ENCODE measurements at places on chromosomes 6 and 20.

DNA sequence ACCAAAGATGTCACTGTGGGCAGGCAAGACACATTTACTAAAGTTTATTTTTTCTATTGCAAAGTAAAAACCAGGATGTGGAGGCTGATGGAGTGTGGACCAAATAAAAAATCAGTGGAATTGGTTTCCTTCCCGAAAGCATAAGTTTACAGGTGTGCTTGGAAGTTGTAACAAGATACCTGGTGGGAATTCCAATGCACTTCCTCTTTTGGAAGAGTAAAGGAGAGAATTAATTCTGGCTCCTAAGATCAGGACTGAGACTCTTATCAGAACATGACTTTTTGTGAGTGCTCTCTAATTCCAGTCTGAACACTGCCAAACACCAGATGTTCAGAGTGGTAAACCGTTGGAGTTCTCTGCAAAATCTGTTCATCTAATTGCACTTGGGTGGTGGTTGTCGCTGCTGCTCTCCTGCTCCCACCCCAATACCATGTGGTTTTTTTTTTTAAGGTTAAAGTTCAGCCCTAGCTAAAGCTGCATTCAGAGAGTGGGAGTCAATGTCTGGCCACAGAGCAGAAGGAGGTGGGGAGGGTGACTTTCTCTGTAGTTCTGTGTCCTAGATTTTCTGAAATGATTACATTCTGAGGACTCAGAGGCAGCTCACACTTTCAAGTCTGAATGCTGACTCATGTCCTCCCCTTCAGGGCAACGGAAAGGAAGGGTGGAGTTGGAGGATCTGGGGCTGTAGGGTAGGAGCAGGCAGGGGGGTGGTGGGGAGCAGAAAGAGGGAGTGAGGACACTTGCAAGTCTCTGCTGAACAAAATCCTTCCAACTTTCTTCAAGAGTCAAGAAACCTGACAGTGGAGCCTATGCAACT, 275.8 kb upstream of the PRDM1 start:
- peak; percentile 6 for DNase-seq

- DNase-seq = no peak
Observed at GRCh38 chr20:61810738-61811135, 254.9 kb downstream of the TAF4 start.

DNA sequence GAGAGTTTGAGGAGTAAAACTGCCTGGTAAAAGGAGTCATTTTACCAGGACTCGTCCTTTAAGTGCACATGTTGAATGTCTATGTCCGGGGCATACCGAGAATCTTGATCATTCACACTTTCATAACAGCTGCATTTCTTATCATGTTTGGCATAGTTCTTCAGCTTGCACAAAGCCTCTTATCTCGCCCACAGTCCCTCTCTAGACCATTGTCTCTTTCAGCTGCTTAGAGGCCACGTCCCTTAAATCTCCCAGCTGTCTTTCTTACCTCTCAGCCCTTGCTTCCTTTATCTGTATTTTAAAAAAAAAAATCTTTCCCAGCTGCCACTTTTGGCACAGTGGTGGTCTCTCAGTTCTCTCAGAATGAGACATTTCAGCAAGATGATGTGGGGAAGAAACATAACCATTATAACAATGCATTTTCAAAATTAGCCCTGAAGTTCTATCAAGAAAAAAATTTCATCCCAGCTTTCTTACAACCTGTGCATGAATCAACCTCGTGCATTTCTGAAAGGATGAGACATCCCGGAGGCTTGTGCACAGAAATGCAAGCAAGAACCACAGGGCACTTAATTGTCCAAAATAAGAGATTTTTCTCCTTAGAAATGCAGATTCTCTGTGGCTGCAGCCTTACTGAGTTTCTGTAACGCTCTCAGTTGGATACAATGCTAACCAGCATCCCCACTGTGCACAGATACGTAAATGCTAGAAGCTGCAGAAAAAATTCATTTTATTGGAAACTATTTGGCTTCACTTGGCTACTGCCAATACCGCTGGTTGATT, 24.2 kb downstream of the RBM24 start:
- DNase-seq = no peak

GRCh38 chr20:57860576-57860975, 150.8 kb upstream of the PMEPA1 start:
- DNase-seq = no peak

GRCh38 chr20:17419479-17420041, 111.6 kb downstream of the BFSP1 start:
- no peak for DNase-seq

GRCh38 chr6:152086223-152086873, 278.9 kb downstream of the ESR1 start:
- DNase-seq = no peak

GRCh38 chr6:4017058-4017739, 61.7 kb downstream of the FAM217A start:
- no peak for DNase-seq

DNA sequence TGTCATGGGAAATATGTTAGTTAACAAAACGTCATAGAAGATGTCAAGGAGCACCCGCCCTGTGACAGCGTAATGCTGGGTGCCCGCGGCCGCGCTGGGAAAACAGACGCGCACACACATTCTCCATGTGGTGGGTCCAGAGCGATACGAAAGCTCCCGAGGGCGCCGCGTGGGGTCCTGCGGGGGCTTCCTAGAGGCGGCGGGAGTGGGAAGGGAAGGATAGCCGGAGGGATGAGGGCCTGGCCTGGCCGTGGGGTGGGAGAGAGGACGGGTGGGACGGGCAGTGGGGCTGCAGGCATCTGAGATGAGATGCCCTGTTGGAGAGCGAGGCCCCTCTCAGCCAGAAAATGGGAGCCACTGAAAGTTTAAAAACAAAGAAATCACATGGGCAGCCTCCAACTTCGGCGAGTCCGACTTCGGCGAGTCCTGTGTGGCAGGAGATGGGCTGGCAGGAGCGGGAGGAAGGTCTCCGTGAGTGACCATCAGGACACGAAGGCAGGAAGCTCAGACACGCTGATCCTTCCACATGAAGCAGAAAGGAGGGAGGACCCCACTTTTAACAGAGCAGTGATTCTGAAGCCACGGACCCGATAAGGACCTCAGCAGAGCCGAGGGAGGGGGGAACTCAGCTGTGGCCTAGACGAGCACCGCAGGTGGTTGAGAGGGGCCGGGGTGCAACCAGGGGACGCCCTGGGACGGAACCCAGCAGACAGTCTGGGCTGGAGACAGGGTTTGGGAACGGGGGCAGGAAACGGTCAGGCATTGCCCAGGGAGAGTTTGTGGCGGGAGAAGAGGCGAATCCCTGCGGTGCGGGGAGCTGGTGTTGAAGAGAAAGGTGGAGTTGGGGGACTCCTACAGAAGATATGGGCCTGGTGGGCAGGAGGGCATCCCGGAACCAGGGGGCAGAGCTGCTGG, 114.1 kb upstream of the FRMD1 start:
- DNase-seq = no peak

DNA sequence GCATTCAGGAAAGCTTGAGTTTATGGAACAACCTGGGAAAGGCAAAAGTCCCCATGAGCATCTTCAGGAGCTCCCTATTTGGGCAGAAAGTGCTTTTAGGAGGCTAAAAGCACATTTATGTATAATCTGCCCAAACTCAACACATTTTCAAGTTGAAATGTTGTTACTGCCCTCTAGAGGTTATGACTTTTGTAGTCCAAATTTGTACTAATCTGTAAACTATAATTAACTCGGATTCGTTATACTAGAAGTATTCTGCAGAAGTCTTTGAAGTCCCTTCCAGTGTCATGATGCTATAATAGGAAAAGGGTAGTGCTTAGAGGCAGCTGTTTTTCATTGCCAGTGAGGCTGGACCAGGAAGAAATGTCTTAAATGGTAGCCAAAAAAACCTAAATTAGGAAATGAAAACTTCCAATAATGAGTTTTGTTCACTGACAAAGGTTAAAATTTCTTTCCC, 44.8 kb upstream of the EMILIN3 start:
- no peak for DNase-seq

DNA sequence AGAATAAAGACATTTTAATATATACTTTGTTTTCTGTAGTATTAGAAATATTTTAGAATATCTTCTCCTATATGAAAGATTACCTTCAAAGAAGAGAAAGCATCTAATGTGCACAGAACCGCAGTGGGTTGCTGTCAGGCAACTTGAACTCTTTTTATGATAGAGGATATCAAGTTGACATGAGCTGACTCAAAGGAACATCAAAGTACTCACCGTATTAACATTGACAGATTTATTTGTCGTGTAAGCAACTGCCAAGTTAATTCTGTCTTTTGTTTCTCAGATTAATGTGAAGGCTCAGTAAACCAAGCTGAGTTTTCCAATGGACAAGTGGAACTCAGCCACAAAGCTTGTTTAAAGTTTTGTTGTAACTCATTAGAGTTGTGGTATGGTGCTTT, 2.2 kb upstream of the GINM1 start:
- no peak for DNase-seq

DNA sequence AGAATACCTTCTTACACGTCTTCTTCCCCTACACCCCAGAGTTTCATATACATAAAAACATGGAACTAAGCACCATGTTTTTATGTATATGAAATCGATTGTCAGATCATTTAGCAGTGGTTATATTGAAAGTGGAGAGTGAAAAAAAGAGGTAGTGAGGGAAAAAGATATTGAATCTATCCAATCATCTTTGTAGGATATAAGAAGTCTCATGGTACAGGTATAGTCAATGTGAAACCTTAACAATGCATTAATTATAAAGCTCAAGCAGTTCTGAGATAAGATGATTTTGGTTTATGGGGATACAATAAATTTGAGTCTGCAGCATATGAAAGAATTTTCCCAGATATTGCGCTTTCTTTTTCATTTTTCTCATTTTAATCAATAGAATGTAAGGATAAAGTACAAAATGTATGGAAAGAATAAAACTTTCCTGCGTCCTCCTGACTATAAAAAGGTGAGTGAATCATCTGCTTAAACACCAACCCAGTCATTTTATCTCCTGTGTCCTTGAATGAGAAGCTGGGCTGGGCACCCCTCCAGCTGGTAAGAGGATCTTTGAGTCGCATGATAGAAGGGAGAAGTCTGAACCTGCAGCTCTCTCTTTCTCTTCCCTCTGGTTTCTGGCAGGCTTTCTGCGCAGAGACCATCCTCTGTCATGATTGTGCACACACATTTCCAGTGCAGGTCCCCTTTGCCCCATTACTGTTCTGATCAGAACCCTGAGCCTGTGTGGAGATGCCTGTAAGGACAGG, 28.1 kb upstream of the AKIRIN2 start:
- DNase-seq = no peak

GRCh38 chr20:23759306-23759940, 8.7 kb upstream of the CST1 start:
- DNase-seq = no peak

GRCh38 chr6:170575250-170575649, 9.2 kb downstream of the PDCD2 start:
- no peak for DNase-seq

DNA sequence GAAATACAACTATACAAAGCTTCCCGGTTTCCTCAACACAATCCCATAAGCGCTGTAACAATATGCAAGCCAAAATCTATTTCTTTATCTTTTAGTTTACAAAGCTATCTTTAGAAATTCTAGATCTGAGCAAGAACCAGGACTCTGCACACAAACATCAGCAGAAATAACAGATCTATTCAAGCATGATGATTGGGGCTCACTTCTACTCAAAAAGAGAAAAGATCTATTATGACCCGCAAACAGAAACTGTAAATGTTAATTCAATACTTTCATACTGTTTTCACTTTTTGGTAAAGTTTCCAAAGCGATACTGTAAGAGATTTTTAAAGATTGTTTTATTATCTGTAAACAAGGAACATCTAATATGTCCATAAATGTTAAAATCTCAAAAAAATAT, 86.6 kb downstream of the SESN1 start:
- DNase-seq = no peak

- DNase-seq = no peak
Observed at GRCh38 chr20:17885544-17885943, 83.0 kb downstream of the SNX5 start.

GRCh38 chr6:158481690-158482473, 78.0 kb upstream of the TMEM181 start:
- DNase-seq = no peak

GRCh38 chr6:16511040-16511660, 250.1 kb downstream of the ATXN1 start:
- DNase-seq = no peak

DNA sequence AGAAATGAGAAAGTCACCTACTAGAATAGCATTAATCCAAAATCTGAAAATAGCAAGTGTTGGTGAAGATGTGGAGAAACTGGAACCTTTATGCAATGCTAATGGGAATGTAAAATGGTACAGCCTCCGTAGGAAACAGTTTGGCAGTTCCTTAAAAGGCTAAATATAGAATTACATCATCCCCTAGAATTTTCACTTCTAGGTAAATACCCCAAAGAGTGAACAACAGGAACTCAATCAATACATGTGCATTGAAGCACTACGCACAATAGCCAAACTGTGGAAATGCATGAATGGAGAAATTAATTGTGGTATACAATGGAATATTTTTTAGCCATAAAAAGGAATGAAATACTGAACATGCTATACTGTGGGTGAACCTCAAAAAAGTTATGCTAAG, 982.0 kb upstream of the FLRT3 start:
- no peak for DNase-seq

GRCh38 chr6:25972128-25972527, 9.5 kb downstream of the TRIM38 start:
- no peak for DNase-seq

DNA sequence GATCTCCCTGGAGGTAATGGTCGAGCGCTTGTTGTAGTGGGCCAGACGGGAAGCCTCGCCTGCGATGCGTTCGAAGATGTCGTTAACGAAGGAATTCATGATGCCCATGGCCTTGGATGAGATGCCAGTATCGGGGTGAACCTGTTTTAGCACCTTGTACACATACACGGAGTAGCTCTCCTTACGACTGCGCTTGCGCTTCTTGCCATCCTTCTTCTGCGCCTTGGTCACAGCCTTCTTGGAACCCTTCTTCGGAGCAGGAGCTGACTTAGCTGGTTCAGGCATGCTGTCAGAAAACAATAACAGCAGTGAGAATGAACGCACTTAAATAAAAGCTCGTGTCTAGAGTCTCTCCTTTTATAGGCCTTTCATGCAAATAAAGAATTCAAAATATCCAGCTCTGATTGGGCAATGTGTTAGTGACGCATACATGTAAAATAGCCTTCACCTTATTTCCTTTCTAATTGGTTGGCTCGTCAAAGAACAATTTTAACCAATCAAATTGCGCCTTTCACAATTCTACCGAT, 129.2 kb downstream of the HFE start:
- peak; percentile 47 for DNase-seq

GRCh38 chr20:51796340-51796739, 6.0 kb downstream of the SALL4 start:
- no peak for DNase-seq

GRCh38 chr6:33958526-33959328, 154.9 kb upstream of the MLN start:
- no peak for DNase-seq
